ENCODE measurements at places on chromosomes 2 and 18.
A peak's percentile ranks its signal among the peaks of the same experiment; 100 is the strongest.

- DNase-seq: no peak
These were observed 22.9 kb downstream of the SPATS2L start for GRCh38 chr2:200329384-200329783.

DNA sequence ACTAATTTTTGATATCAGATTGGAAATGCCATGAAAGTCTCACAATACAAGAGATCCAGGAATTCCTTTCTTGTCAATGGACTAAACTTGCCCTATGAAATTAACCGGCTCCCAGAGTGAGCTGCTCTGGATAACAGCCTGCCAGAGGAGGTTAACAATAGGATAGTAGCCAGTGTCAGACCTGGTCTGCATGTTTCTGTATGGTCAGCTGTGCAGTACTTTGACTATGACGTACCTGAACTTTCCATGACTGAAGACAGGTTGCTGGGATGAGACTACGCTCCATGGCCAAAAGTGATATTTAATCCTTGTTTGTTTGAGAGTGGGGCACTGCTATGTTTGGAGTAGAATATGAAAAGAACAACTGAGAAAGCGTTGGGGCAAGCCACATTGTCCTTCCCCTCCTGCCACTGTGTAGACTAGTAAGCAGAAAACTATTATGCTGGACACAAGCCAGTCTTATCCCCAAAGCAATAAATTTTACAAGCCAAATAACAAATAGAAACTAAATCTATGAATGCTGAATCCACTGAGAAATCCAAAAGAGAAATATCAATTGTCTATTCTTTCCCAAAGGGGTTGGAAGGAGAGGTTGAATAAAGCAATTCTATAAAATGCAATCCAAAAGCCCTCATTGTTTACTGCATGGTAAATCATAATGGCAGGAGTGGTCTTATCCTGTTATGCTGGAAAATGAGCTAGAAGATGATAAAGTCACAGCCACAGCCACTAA lies 115.5 kb upstream of the CYP26B1 start:
- DNase-seq: peak; percentile 5

DNA sequence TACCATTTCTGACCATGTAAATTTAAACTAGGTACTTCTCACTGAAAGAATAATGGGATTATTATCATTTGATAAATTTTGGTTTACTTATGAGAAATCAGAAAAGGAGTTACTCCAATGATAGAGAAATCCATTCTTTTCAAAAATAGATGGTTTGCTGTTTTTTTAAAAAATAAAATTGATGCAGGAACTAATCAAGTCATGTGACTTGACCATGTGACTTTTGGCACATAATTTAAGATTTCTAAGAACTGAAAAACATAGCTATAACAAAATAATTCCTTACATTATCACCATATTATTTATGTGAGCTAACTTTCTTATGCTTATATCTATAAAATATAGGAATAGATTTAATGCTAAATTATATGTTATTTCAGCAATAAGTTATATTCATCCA lies 247.1 kb upstream of the FIGN start:
- DNase-seq: no peak

GRCh38 chr2:203675086-203675485 lies 31.4 kb upstream of the CD28 start:
- DNase-seq: no peak

Data from small intestine (tissue), 16 donors.